ENCODE measurements at places on chromosomes 1 and 21. TPM values are rescaled to one million over a fixed set of nuclear protein-coding genes. Genes with fewer than 3 reads are reported as not detected.

The BMP8B gene
- 0.68 TPM for total RNA-seq

The SERPINC1 gene
- not detected for total RNA-seq

The DYNLT5 gene
- not detected for total RNA-seq

The AGT gene
- not detected for total RNA-seq

The VPS26C gene
- total RNA-seq: 97.3 TPM

The SELP gene
- 0.83 TPM for total RNA-seq

The SLAMF9 gene
- total RNA-seq: not detected

The RIMKLA gene
- 3.7 TPM for total RNA-seq

DNA sequence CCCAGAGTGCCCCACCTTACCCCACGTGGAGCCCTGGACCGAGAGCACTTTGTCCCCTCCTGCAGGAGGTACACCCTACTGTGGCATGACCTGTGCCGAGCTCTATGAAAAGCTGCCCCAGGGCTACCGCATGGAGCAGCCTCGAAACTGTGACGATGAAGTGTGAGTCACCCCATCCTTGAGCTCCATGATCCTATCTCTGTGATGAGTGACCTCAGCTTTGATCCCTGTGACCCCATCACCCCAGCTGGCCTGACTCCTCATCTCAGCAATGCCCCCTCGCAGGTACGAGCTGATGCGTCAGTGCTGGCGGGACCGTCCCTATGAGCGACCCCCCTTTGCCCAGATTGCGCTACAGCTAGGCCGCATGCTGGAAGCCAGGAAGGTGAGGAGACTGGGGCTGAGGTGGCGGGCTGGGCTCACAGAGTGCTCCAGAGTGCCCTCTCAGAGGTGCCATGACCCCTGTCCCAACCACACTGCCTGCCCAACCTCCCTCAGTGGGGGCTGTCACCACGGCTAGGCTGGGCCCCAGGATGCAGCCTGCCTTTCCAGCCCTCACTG, 16.2 kb upstream of the MPL start:
- no peaks in the 10 kb centered on the region for H3K36me3 ChIP-seq
- H3K27me3 ChIP-seq: no peaks in the 10 kb centered on the region
- no peak overlapping the region for H3K4me3 ChIP-seq
- H3K4me1 ChIP-seq: peaks cover 3% of the 10 kb centered on the region
- DNase-seq: no peak

DNA sequence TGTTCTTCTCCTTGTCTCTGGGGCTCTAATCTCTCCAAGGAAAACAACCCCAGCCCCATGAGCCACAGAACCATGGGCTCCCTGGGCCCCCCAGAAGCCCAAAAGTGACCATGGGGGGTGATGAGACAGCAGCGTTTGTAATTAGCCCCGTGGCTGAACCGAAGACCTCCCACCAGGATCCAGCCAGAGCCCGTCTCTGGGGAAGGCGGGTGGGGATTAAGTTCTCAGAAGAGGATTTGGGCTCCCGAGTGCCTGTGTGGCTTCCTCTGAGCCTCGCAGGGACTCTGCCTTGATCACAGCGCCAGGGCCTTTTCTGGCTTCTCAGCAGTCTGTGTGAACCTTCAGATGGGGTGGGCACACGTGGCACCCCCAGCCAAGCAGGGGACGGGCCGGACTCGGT, 77.0 kb downstream of the ALPL start:
- no peak overlapping the region for H3K27ac ChIP-seq
- no peak for DNase-seq
- no peaks in the 10 kb centered on the region for H3K36me3 ChIP-seq
- peaks cover 15% of the 10 kb centered on the region for H3K27me3 ChIP-seq
- H3K4me3 ChIP-seq: no peak overlapping the region

GRCh38 chr1:67274623-67275325, 32.9 kb upstream of the IL12RB2 start:
- H3K4me1 ChIP-seq: peaks cover 20% of the 10 kb centered on the region
- no peak for DNase-seq
- H3K4me3 ChIP-seq: peak overlapping the region; percentile 32
- peaks cover 36% of the 10 kb centered on the region for H3K36me3 ChIP-seq
- no peaks in the 10 kb centered on the region for H3K27me3 ChIP-seq

DNA sequence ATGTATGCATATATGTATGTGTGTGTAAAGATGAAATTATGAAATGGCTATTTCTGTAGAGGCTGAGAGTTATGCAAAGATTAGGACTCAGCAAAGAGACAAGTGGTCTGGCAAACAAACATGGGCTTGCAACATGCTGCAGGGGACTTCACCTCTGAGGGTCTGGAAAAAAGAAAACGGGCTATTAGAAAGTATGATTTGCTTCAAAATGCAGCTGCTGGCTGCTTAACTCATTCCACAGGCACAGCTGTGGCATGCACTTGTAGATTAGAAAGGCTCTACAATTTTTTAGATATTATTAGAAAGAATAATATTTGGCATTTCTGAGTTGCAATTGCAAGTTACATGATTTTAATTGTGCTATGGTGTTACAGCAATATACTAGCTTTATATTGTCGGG, 90.4 kb downstream of the ADAMTS1 start:
- no peak for DNase-seq
- H3K36me3 ChIP-seq: no peaks in the 10 kb centered on the region
- H3K27me3 ChIP-seq: peaks cover 11% of the 10 kb centered on the region
- no peak overlapping the region for H3K27ac ChIP-seq
- H3K4me3 ChIP-seq: no peak overlapping the region

- DNase-seq: no peak
- H3K4me1 ChIP-seq: no peaks in the 10 kb centered on the region
- H3K36me3 ChIP-seq: no peaks in the 10 kb centered on the region
- no peak overlapping the region for H3K4me3 ChIP-seq
- H3K27me3 ChIP-seq: peaks cover 2% of the 10 kb centered on the region
Observed at GRCh38 chr21:29730281-29730680, 209.5 kb downstream of the GRIK1 start.

- H3K4me3 ChIP-seq: no peak overlapping the region
- H3K36me3 ChIP-seq: no peaks in the 10 kb centered on the region
- no peak for DNase-seq
- no peak overlapping the region for H3K27ac ChIP-seq
- no peaks in the 10 kb centered on the region for H3K27me3 ChIP-seq
Observed at GRCh38 chr1:2377751-2378440, 13.5 kb downstream of the MORN1 start.

- DNase-seq: no peak
- peaks cover 33% of the 10 kb centered on the region for H3K27me3 ChIP-seq
- no peak overlapping the region for H3K27ac ChIP-seq
- H3K36me3 ChIP-seq: no peaks in the 10 kb centered on the region
- H3K4me3 ChIP-seq: no peak overlapping the region
Observed at GRCh38 chr1:236051242-236051791, 13.6 kb downstream of the NID1 start.

DNA sequence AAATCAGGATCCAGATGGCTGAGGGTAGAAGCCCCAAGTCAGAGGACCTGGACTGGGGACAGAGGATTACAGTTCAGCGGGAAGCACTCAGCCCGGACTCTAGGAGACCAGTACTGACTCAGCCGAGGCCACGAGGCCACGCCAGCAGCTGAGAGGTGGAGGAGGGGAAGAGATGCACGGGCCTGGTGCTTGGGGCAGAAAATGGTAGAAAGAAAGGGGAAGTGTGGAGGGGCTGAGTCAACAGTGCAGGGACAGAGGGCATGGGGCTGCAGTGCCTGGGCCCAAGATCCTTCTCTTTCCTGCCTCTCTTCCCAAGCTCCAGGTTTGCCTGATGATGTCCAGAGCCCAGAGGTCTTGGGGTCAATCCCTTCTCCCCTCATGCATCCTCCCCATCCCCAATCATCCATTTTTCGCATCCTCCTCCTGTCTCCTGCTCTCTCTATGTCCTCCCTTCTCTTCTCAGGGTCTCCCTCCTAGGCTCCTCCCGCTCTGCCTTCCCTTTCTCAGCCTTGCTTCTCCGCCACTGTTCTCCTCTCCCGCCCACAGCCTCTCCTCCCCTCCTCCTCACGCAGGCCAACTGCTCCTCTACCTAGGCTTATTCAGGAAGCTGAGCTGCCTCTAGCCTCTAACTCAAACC, 7.7 kb downstream of the ARHGEF2 start:
- no peak for DNase-seq
- peaks cover 24% of the 10 kb centered on the region for H3K36me3 ChIP-seq
- peak overlapping the region; percentile 72 for H3K4me3 ChIP-seq
- no peaks in the 10 kb centered on the region for H3K27me3 ChIP-seq
- peaks cover 86% of the 10 kb centered on the region for H3K4me1 ChIP-seq
- H3K27ac ChIP-seq: peak overlapping the region; percentile 91

DNA sequence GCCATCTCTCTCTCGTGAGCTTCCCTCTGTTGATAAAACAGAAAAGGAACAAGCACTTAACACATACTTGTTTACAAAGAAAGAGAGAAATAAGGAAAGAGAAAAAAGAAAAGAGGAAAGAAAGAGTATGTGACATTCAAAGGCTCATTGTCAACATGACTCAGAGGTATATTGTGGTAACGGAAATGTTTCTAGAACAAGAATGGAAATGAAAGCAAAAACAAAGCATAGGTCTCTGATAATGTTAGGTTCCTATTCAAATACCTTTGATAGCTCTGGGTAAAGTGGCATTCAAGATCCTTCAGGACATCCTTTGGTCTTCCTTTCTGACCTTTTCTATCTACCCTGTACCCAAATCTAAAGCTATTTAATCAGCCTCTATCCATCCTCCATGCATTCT, 67.4 kb upstream of the DMRTA2 start:
- peaks cover 6% of the 10 kb centered on the region for H3K4me1 ChIP-seq
- no peak overlapping the region for H3K4me3 ChIP-seq
- peaks cover 48% of the 10 kb centered on the region for H3K36me3 ChIP-seq
- DNase-seq: no peak

- no peak for DNase-seq
- no peak overlapping the region for H3K4me3 ChIP-seq
- H3K27ac ChIP-seq: no peak overlapping the region
Observed at GRCh38 chr1:27676410-27676809, 4.4 kb upstream of the IFI6 start.

DNA sequence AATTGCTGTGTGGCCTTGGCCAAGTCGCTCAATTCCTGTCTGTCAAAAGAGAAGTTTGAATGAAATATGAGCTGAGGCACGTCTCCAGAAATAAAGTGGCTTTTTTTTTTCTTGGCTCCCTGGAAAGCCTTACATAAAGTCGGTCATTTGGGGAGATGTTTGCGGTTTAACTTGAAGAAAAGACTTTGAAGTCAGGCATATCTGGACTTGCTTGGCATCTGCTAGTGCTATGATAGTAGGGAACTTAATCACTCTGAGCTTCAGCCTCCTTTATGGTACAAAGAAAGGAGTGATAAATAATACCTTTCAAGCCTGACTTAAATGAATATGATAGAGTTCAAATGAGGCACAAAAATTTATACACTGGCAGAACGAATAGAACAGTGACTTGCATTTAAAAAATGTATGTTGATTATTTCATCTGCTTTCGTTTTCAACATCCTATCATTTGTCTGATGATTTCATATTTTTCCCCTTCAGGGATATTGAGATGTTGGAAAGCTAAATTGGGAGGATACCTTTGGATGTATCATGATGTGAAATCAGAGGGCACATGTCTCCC, 60.2 kb downstream of the FASLG start:
- no peak overlapping the region for H3K4me3 ChIP-seq
- DNase-seq: no peak
- no peak overlapping the region for H3K27ac ChIP-seq
- H3K36me3 ChIP-seq: peaks cover 9% of the 10 kb centered on the region

GRCh38 chr1:26677306-26678115, 18.3 kb upstream of the ARID1A start:
- H3K27ac ChIP-seq: peak overlapping the region; percentile 56
- no peaks in the 10 kb centered on the region for H3K36me3 ChIP-seq
- H3K4me1 ChIP-seq: peaks cover 18% of the 10 kb centered on the region
- H3K4me3 ChIP-seq: peak overlapping the region; percentile 41
- peak; percentile 40 for DNase-seq

DNA sequence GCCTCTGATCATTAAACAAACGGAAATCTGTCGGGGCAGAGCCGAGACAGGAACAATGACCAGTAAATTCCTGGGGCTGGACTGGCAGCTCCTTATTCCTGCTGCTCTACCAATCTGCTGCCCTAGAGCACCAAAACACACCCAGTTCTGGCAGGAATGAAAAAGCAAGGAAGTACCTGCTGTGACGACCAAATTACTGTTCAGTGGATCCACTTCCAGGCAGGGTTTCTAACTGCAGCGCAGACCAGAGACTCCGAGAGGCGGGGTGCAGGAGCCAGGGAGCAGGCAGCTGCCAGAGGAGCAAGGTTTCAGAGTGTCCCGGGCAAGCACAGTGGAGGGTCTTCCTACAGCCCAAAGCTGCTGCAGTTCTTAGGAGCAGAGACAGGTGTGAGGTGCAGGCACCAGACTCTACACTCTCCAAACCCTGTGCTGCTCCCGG, 32.4 kb downstream of the KANK4 start:
- no peak for DNase-seq
- H3K27ac ChIP-seq: no peak overlapping the region
- H3K4me3 ChIP-seq: no peak overlapping the region

- H3K27ac ChIP-seq: no peak overlapping the region
- no peaks in the 10 kb centered on the region for H3K4me1 ChIP-seq
- no peak for DNase-seq
Observed at GRCh38 chr1:17587693-17588047, 48.2 kb downstream of the ARHGEF10L start.

Measured in activated naive CD8-positive, alpha-beta T cell treated with anti-CD3 and anti-CD28 coated beads, Interleukin-2, amount 10 ng/mL, durations not matched to agents 7 days and 5 days (primary cell).